ENCODE measurements at places on chromosomes 11 and 22.

DNA sequence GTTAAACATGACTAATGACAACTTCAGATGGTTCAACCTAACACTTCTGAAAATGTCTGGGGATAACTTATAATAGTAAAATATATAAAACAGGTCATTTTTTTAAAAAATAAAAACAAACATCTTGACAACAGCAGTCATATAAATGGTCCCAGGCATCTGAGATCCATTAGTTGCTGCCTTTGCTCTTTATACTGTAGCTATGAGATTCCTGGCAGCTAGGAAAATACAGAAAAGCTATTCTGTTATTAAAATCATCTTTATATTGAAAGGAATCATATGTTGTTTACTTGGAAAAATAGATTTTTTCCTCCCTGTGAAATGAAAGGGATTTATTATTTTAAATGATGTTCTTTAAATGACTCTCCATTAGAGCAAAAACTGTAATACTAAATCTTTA is 55.7 kb upstream of the DEUP1 start:
- DNase-seq: no peak

- no peak for DNase-seq
These were observed 83.4 kb upstream of the SHISAL1 start for GRCh38 chr22:44396021-44396726.

DNA sequence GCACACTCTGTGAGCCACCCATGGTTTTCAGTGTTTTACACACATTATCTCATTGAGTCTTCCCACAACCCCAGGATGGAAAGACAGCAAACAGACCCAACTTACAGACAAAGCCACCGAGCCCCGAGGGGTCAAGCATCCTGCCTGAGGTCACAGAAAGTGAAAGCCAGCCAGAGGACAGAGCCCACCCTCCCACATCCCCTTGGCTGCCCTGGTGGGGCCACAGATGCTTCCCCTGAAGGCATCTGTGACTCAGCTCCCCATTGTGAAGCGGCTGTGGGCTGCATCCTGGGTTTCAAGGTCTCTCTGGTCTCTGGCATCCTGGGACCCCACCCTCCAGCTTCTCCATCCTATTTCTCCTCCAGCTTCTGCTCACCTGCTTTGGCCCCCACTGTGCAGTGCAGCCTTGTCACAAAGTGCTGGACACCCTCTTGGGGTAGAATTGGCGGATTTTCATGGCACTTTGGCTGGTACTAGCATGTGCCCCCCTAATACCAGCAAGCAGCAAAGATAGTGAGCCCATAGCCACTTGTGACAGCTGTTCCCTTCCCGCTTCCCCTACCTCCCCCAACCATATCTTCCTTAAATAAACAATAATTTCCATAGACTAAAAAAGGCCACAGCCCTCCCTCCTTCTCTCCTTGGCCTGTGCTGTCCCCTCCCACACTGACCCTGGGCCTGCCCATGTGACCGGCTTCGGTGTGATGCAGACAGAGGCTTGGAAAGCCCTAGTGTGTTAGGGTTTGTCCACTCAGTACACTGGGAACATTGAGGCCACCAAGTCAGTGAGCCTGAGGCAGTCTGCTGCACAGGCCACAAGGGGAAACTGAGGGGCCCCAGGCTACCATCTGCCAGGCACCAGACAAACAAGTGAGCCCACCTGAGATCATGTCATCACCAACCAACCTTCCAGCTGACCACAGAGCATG is 53.9 kb upstream of the SHISAL1 start:
- DNase-seq: no peak

DNA sequence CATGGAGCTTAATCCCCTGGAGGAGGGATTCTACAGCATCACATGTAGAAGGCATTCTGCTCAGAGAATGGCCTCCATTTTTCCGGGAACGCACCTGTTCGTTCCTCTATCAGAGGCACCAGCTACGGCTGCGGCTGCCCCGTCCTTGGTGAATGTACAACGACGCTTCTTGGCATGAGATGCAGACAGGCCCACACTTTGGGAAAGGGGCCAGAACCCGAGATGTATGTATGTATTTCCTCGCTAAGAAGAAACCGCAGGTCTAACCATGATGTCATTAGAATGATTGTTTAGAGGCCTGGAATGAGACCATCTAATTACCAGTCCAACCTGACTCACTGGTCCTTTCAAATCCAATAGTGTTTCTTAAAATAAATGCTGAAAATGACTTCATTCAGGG is 1293.4 kb downstream of the TBC1D22A start:
- DNase-seq: no peak

- DNase-seq: no peak
These were observed 2.3 kb downstream of the CABP7 start for GRCh38 chr22:29722151-29722550.

GRCh38 chr22:36759481-36760159 is 16.3 kb downstream of the IFT27 start:
- no peak for DNase-seq

GRCh38 chr11:28969832-28970231 is 861.6 kb downstream of the METTL15 start:
- no peak for DNase-seq

GRCh38 chr11:101049813-101050212 is 79.8 kb downstream of the PGR start:
- DNase-seq: no peak

GRCh38 chr11:56948991-56949515 is 39.7 kb upstream of the OR5AK2 start:
- DNase-seq: no peak

- no peak for DNase-seq
These were observed 988.6 kb downstream of the BRD1 start for GRCh38 chr22:48838846-48839730.

GRCh38 chr22:21106000-21106399 is 60.3 kb downstream of the LRRC74B start:
- no peak for DNase-seq

- DNase-seq: no peak
These were observed 10.7 kb downstream of the BCL9L start for GRCh38 chr11:118914987-118915386.

DNA sequence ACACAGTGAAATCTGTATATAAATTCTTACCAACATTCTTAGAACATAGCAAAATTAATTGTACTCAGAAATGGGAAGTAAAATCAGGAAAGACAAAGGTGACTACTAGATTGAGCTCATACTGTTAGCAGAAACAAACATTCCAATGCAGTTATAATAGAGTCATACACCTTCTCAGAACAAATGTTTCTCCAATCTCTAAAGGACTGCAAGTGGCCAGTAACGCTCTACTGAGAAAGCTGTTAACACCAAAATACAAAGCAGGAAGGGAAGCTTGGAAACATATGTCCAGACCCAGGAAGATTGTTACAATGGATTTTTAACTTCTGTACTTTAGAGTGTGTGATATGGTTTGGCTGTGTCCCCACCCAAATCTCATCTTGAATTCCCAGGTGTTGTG is 341.5 kb downstream of the LARGE1 start:
- DNase-seq: no peak

- DNase-seq: no peak
These were observed 110.2 kb downstream of the DBX1 start for GRCh38 chr11:20050048-20050447.

DNA sequence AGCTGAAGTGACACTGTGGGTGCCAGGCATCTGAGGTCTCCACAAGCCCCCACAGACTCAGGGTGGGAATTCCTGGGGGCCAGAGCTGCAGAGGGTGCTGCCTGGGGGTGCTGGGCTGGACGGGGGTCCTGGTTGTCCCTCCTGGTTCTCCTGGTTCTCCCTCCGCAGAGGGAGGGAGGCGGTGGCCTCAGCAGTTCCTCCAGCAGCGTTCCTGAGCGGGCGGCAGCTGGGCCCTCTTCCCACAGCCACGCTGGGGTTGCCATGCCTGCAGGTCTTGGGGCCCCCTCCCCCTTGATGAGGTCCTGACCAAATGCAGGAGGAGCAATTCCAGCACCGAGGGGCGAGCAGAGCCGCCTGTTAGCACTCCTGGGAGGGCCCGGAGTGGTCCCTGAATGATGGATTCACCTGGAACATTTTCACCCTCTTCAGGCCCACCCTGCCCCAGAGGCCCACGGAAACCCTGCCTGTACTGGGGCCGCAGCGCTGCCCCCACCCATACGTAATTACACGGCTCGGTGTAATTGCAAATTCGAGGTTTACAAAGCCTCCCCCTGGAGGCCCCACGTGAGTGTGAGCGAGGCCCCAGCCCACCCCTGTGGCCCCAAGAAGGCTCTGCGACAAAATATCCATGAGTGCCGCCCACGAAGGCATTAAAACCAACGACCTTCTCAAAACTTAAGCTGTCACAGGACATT is 635 bp downstream of the C11orf21 start:
- DNase-seq: no peak

DNA sequence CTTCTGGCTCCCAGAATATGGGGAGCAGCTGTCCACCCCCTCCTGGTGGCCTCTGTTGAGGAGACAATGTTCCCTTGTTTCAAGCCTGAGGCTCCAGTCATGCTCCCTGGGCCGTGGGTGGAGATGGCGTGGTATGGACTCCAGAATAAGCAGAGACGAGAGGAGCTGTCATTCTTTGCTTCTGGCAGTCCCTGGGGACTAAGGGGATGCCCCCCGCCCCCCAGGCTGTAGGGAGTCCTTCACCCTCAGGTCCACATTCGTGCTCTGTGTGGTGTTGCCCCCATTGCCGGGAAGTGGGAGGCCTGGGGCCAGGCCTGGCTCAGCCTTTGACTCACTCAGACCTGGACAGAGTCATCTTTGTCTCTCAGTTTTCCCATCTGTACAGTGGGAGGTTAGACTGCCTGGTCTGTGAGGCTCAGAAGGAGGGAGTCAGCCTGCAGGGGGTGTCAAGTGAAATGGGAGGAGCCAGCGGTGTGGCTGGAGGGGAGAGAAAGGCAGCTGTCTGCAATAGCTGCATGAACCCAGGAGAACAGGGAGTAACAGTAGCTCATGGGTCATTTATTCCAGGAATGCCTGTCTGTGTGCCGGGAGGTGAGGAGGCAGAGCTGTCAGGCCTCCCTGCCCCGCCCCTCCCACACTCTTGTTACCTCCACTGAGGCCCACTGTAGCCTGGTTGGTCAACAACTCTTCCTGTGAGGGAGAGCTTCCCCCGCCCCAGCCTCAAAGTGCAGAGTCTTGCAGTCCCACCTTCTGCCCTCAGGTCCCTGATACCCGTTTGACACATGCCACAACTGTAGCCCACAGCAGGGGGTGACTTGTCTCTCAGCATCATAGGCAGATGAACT is 6.3 kb downstream of the ARHGEF17 start:
- DNase-seq: no peak

DNA sequence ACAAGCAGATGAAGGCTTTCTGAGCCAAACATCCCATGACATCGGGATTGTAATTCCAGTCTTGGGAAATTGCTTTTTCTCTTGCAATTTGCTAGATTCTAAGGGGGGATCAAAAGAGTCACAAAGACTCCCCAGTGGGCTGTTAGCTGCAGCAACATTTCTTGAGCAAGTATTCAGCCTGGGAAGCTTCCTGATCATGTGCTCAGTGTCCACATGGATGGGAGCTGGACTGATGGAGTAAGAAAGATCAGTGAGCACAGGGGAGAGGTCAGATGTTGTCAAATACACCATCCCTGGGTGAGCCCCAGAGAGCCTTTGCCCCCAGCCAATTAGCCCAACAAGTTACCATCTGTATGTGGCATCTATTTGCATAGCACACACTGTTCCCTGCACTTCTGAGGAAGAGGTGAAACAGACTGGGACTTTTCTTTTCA is 10.2 kb upstream of the GRK3 start:
- no peak for DNase-seq

DNA sequence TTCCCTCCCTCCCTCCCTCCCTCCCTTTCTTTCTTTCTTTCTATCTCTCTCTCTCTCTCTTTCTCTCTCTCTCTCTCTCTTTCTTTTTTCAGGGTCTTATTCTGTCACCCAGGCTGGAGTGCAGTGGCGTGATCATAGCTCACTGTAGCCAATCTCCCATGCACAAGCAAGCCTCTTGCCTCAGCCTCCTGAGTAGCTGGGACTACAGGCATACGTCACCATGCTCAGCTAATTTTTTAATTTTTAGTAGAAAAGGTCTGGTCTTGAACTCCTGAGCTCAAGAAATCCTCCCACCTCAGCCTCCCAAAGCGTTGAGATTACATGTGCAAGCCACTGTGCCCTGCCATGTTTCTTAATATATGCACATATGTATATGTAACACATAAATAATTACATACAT is 19.0 kb downstream of the TSKU start:
- no peak for DNase-seq

DNA sequence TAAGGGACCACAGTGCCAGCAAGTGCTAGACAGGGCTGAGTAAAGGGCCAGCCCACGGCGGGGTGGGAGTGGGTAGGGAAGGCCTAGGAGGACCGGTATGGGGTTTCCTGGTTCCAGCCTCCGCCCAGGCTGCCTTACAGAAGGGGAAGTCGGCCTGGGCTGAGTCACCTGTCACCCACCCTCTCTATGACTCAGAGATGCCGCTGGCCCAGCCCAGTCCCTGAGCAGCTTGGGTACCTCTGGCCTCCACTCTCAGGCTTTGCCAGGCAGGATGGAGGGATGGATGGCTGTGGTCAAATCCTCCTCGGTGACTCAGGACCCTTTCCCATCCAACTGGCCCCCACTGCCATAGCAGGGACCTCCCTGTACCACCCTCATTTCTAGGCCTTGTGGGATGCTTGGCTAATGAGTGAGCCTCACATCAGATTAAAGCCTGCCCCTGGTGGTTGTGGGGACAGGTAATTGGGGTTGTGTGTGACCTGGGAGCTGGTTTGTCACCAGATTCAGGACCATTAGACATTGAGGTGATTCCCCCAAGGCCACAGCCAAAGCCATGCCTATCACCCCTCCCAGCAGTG is 13.9 kb downstream of the SLC35E4 start:
- DNase-seq: peak; percentile 21

DNA sequence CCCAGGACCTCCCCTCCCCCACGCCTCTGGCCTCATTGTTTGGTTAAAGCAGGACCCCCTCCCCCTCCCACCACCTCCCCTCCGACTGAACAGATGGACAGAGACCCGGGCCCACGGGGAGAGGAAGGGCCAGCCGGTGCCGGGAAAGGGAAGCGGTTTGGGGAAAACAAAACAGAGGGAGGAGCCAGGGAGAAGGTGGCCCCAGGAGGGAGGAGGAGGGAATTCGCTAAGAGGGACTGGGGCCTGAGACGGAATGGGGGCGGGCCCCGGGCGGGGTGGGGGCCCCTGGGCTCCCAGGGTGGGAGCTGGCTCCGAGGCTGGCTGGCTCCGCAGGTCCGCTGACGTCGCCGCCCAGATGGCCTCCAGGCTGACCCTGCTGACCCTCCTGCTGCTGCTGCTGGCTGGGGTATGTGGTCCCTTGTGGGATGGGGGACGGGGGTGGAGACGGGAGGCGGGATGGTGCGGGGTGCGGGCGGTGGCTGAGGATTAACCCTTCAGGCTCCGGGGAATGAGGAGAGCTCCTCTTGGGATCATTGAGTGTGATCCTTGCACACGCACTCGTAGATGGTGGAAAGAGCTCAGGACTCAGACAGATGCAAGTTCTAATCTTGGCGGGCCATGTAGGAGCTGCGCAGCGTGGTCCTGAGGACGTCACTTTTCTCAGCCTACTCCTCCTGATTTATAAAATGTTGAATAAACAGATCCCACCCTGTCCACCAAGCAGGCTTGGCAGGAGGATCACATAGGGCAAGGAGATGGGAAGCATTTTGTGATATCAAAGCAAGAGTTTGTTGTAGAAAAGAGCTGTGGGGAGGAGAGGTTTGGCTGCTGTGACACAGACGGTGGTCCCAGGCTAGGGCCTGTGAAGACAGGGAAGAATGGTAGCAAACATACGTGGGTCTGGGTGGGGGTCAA is 688 bp downstream of the SERPING1 start:
- DNase-seq: no peak

GRCh38 chr11:65474864-65475263 is 24.0 kb upstream of the MALAT1 start:
- DNase-seq: peak; percentile 53

- no peak for DNase-seq
These were observed 115.8 kb upstream of the NECTIN1 start for GRCh38 chr11:119844808-119845207.

- DNase-seq: no peak
These were observed 182.3 kb upstream of the NCAM1 start for GRCh38 chr11:112778877-112779266.

All from hematopoietic multipotent progenitor cell treated with erythropoietin and hydrocortisone succinate and interleukin-3 and kit ligand, for 17 days (in vitro differentiated cells).